ENCODE measurements at places on chromosomes 13 and 19.

- DNase-seq, result no peak
Observed at GRCh38 chr13:100789481-100789880, 114.9 kb upstream of the TMTC4 start.

DNA sequence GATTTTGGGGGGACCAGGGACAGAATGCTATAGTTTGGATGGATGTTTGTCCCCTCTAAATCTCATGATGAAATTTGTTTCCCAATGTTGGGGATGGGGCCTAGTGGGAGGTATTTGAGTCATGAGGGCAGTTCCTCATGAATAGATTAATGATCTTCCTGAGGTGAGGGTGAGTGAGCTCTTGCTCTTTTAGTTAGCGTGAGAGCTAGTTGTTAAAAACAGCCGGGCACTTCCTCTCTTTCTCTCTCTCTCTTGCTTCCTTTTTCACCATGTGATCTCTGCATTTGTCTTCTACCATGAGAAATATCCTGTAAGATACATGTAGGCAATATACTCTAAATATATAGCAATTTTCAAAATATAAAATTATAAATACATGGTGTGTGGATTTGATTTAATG lies 290.8 kb upstream of the PCDH9 start:
- no peak for DNase-seq

- DNase-seq, result no peak
Observed at GRCh38 chr13:47146991-47147811, 250.3 kb upstream of the HTR2A start.

GRCh38 chr13:73547239-73547638 lies 488.4 kb downstream of the KLF5 start:
- DNase-seq, result no peak

DNA sequence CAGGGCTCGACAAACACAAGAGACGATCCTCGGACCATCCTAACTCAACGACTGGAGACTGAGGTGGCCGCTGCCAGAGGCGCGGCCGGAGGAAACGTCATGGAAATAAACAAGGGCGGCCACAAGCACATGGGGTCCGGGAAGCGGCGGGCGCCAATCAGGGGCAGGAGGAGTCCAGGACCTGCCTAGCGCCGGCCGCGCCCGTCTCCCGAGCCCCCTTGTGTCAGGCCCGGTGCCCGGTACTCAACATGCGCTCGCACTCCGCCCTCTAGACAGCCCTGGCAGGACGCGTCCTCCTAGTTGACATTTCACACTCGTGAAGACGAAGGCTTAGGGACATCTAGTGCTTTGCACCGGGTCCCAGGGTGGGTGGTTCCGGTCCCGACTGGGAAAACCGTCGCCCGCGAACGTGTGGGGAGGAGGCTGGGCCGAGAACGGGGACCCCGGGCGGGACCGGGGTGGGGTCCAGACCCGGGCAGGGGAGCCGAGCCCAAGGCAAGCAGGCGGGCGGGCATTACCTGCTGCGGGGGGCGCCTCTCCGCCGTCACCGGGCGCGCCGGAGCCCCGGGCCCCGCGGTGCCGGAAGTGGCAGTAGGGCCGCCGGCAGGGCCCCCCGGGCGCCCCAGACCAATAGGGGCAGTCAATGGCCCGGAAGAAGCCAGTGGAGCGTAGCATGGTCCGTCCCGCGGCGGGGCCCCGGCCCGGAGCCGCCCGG lies 442 bp downstream of the REXO1 start:
- DNase-seq, result no peak
